CD8-positive, alpha-beta T cell (primary cell): ENCODE measurements at places on chromosomes 1 and 21.

DNA sequence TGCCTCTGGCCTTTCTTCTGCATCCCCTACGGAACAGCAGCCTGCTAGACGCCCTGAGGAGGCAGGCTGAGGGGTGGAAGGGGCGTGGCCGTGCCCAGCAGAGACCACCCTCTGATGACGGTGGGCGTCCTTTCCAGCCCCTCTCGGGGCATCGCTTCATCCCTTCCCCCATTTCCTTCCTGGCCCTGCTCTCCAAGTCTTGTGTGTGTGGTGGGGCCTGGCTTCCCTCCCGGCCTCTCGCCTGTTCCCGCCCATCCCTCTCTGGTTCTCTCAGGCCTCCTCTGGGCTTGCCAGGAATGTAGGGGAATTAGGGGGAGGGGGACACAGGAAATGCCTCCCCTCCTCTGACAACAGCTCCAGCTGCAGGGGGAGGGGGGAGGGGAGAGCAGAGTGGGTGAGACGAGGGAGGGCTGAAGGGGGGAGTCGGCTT lies 51.1 kb downstream of the SKI start:
- no peak for DNase-seq

DNA sequence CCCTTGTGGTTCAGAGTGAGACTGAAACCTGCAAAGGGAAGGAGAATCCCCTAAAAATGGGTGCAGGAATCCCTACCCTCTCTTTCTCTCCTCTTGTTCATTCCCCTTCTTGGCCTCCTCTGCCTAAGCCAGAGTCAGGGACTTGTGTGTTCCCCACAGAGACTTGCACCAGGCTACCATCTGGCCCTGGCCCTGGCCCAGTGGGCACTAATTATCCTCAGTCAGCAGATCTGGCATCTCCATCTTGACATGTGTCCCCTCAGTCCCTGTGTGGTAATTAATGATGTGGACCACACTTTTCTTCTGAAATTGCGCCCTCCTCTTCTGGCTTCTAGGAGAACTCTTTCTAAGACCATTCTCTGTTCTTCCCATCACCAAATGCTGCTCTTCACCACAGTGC lies 354.4 kb downstream of the SETD4 start:
- no peak for DNase-seq

- DNase-seq, result no peak
Observed at GRCh38 chr1:9890224-9890731, 19.8 kb downstream of the CTNNBIP1 start.

- peak; percentile 58 for DNase-seq
Observed at GRCh38 chr1:25064465-25065240, 134.6 kb upstream of the RUNX3 start.

DNA sequence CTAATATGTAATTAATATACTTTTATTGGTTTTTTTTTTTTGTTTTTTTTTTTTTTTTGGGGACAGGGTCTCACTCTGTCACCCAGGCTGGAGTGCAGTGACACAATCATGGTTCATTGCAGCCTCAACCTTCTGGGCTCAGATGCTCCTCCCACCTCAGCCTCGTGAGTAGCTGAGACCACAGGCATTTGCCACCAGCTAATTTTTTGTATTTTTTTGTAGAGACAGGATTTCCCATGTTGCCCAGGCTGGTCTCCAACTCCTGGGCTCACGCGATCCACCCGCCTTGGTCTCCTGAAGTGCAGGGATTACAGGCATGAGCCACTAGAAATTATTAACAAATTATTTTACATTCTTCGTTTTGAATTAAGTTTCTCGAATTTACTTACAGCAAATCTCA lies 16.8 kb upstream of the POGZ start:
- no peak for DNase-seq

DNA sequence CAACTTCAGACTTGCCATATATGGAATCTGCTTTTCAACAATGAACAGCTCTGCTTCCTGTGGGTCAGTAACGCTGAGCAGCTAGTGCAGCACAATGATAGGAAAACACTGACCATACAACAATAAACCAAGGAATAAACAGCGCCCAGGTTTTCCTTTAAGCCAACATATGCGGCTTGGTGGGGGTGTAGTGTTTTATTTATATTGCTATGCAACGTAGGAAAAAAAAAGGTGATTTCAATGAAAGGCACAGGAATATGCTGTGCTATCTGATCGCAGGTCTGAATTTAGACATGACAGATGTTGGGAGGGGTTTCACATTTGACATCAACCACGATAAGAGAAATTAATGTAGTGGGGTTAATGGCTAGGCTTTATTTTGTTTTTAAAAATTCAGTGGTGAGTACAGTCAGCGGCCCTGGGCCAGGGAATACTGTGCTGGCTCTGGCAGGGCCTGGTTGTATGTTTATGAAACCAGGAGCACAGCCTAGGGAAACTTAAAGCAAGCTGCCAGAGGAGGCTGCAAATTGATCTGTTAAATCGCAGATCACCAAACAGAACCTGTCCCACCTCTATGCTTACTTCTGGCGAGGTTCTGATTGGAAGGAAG lies 4.3 kb downstream of the TSPAN2 start:
- DNase-seq, result peak; percentile 56

DNA sequence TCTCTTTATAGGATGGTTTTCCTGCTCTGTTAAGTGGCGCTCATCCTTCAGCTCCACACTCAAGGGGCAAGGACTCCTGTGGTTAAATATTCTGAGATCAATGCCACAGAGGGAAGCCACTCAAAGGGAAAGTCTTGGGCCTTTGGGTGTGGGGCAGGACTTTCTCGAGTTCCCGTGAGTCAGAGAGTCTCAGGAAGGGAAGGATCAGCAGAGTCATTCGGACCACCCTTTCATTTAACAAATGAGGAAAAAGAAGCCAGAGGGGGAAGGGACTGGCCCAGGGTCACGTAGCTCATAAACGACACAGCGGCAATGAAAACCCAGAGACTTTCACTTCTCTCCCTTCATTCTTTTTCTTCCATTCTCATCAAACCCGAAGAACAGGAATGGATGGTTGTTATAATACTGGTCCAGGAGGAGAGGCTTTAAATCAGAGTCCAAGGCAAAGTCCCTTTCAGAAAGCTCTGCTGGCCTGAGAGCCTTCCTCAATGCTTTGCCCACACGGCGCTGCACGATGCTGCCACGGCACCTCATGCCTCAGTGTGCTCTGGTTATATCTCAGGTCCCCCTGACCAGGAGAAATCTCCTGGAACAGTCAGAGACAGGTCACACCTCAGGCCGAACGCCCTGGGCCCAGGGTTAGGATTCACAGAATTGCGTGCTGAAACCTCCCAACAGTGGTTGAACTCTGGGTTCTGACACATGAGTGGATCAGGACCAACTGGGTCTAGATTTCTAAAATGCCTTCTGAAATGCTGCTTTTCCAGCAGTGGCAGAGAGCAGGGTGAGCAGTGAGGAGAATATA lies 65.3 kb downstream of the TENT5C start:
- DNase-seq, result no peak

- DNase-seq, result no peak
Observed at GRCh38 chr1:230858236-230858820, 10.0 kb downstream of the C1orf198 start.

GRCh38 chr21:35273333-35273732 lies 224.2 kb upstream of the RUNX1 start:
- no peak for DNase-seq
